ENCODE measurements at places on chromosomes 1 and 21.

DNA sequence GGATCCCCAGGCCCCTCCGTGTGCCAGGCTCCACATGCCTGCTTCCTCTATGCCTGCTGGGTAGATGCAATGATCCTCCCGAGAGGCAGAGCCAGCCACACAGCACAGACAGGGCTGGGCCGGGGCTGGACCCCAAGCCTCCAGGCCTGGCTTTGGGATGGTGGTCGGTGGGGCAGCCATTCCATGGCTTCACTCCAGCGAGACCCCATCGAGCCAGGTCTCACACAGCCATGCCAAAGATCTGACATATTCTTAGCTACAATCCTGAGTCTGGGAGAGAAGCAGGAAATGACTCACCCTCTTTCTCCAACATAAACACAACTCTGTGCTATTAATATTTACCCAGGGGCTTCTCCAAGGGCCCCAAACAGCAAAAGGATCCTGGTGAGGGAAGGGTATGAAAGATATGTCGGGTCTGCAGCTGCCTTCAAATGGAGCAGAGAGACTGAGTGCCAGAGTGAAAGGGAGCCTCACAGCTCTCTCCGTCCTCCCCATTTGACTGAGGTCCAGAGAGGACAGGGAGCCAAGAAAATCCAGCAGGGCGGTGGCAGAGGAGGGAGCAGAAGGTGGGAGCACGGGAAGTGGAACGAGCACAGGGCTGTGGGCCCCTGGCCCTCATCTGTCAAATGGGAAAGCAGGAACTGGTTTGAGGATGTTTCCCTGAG is 639.5 kb downstream of the MATN1 start:
- no peak for DNase-seq

GRCh38 chr1:185402930-185403329 is 85.9 kb upstream of the IVNS1ABP start:
- no peak for DNase-seq

DNA sequence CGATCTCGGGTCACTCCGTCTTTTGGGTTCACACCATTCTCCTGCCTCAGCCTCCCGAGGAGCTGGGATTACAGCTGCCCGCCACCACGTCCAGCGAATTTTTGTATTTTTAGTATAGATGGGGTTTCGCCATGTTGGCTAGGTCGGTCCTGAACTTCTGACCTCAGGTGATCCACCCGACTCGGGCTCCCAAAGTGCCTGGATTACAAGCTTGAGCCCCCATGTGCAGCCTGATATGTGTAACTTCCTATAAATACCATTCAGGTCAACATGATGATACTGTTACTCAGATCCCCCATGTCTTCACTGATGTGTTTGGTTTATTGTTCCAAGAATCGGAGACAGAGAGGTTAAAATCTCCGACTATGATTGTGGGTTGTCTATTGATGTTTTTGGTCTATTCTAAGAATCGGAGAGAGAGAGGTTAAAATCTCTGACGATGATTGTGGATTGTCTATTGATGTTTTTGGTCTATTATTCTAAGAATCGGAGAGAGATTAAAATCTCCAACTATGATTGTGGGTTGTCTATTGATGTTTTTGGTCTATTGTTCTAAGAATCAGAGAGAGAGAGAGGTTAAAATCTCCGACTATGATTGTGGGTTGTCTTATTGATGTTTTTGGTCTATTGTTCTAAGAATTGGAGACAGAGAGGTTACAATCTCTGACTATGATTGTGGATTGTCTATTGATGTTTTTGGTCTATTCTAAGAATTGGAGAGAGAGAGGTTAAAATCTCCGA is 17.0 kb downstream of the C1orf159 start:
- no peak for DNase-seq

DNA sequence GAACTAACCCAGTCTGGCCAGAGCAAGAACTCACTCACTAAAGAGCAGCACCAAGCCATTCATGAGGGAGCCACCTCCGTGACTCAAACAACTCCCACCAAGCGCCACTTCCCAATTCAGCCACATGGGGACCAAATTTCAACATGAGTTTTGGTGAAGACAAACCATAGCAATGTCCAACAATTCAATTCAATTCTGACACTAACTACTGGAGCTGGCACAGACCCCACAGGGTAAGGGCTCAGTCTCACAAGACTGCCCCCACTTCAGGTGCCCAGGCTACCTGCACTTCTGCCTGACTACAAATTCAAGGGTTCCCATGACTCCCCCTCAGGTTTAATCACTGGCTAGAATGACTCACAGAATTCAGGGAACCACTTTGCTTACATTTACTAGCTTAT is 48.8 kb upstream of the RAP1A start:
- no peak for DNase-seq

- no peak for DNase-seq
These were observed 108.2 kb upstream of the SLC35F3 start for GRCh38 chr1:233796146-233796783.

DNA sequence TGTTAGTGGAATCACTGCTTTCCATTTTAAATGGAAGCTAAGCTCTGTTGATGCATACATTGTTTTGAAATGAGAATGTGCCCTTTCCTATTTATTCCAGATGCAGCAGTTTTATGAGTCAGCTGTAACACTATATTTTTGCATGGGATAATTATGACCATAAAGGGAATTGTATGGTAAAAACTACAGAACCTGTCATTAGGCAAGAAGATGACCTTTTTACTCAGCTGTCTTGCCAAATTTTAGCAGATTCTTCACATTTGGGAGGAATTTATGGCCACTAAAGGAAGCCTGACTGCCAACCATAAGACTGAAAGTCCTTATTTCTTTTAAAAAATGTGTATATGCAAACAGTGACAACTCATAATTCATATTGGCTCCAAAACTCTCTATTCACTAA is 356.3 kb upstream of the PRMT6 start:
- peak; percentile 16 for DNase-seq

DNA sequence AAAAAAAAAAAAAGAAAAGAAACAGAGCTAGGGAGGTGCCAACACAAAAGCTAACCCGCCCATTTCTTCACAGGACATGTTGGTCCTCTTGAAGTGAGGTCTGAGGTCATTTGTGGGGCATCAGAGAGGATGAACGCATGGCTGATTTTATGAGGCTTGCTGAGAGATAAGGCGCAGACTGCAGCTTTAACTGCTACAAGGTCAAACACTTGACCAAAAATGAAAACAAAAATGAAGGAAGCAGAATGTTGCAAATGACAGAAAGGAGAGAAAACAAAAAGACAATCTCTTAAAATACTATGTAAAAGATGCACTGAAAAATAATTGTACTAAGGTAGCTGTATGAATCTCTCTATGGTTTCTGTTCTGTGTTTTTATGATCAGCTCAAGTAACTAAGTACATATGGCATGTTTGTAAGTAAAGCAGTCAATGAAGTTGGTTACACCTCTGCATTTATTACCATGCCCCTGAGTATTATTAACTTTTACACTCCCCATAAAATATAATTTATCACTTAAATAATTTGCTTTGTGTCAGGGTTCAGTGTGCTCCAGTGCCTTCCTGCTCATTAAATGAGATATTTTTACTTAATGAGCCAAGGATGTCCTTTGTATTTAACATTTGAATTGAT is 249.1 kb upstream of the NR5A2 start:
- DNase-seq: no peak

DNA sequence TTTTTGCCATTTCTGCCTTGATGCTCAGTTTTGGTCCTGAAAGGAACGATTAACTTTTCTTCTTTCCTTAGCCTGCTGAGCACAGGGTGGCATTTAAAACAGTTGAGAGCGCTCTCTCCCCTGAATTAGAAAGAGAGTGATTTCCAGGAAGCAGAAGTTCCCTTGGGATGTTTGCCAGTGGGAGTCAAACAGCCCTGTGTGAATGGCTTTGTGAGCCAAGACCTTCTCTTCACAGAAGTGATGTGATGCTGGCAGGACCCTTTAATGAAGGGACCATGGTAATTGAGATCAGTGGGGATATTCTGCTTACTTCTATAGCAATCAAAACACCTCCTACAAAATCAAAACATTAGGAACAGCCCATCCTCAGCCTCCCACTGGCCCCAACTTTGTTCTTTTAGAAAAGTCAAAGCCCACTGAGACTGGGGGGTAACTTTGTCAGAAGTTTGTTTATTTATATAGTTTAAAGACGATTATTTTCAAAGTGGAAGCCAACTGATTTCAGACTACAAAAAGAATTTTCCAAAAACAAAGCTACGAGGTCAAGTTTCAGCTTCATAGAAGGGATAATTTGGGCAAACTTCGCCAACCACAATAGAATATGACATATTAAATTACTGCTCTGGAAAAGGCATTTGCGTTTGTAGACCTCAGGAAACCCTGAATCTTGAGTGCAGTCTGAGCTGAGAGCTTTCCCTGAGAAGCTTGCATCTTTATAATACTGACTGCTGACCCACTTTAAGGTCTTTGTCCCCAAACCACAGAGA is 122.7 kb downstream of the GABPA start:
- DNase-seq: no peak

GRCh38 chr1:223123011-223123610 is 19.9 kb downstream of the TLR5 start:
- DNase-seq: no peak

GRCh38 chr1:908661-909060 is 15.1 kb upstream of the SAMD11 start:
- DNase-seq: no peak

DNA sequence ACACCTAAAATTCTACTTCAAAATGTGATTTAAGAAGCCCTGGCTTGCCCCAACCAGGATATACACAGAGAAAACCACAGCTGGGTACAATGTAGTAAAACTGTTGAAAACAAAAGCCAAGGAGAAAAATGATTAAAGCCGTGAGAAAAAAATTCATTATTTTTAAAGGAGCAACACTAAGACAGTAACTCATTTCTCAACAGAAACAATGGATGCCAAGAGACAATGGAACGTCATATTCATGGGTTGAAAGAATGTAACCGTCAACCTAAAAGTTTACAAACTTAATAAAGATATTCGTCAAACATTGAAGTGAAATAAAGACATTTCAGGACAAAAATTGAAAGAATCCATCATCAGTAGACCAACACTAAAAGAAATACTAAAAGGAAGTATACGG is 340.9 kb downstream of the KIF26B start:
- no peak for DNase-seq

- no peak for DNase-seq
These were observed 32.1 kb upstream of the SLAMF9 start for GRCh38 chr1:159986093-159986492.

GRCh38 chr1:101022294-101022693 is 3.3 kb downstream of the DPH5 start:
- no peak for DNase-seq

DNA sequence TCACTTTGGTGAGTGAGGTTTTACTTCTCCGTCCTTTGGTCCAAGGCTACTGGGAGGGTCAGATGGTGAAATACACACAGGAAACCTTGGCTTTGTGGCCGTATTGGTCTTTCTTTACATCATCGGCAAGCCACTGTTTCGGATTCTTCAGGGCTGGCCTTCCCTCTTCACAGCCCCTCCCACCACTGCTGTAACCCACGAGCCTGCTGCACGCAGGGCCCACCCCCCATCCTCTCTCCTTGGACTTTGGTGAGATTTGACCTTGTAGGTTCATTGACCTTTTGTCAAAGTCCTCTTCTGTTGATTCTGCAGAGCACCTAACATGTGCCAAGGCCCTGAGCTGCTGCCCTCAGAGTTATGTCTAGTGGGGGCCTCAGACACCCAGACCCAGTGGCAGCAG is 328.6 kb downstream of the CAMTA1 start:
- DNase-seq: no peak

GRCh38 chr1:159171688-159172501 is 480 bp downstream of the CADM3 start:
- DNase-seq: no peak

- DNase-seq: no peak
These were observed 78.0 kb downstream of the PTPN14 start for GRCh38 chr1:214473387-214473786.

DNA sequence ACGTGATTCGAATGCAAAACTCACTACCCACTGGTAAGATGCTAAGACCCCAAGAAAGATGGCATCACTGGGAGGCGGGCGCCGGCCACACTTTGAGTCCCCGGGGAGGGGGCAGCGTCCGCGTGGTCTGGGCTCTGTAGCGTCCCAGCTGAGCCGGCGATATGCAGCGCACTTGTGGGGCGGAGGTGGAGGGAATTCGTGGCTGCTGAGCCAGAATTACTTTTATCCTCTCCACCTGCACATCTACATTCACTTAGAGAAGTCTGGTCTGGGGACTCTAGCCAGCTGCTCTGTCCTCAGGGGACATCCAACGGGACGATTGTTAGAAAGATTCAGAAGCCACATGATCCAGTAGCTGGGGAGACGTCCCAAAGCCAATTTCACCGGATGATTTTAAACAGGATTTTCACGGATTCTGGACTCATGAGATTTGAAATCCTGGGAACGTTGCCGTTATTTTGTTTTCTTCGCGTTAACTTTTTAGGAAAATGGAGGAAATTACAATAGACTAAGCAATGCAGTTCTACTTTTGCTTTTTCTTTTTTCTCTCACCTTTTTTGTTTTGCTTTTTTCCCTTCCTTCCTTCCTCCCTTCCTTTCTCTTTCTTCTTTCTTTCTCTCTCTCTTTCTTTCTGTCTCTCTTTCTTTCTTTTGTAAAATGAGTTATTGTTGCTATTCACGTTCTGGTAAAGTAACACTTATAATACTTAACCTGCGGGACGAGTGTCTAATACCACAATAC is 1.3 kb downstream of the JAM2 start:
- peak; percentile 2 for DNase-seq

- peak; percentile 57 for DNase-seq
These were observed 85.3 kb downstream of the MAP3K21 start for GRCh38 chr1:233412812-233413211.

GRCh38 chr1:89807503-89807902 is 13.3 kb upstream of the LRRC8D start:
- DNase-seq: no peak

- no peak for DNase-seq
These were observed 1.8 kb upstream of the IL10 start for GRCh38 chr1:206774093-206774492.

Data from NCI-H446 treated with DMSO at 0.1 percent for 48 hours (cell line).